ENCODE measurements at places on chromosomes 3 and 15.

DNA sequence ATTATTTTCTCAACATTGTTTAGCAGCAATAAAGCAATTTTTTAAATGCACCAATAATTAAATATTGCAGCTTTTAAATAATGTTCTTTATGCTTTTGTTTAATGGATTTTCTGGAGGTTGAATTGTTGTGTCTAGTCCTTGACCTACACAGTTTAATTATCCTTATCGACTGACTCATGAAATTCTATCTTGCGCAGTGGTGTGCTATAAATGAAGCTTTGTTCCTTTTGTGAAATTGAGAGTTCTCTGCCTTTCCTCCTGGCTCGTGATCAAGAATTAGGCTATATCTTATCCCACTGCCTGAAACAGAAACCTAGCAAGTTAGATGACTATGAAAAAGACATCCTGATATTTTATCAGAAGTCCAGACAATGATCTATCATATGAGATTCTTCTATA, 37.0 kb upstream of the PIK3R4 start:
- DNase-seq, result no peak

DNA sequence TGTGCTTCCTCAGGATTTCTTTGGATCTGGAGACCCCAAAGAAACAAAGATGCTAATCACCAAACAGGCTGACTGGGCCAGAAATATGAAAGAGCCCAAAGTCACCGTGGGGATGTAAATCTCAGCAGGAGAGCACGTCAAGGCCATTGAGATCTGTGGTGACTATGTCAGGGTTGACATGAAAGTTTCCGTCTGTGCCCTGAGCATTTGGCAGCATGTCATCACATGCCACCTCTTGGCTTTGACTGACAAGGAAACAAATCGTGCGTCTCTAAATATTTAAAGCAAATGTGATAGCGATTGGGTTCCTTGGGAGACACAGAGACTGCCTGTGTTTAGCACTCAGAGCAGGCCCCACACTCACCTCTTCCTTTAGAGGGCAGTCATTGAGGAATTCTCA, 35.2 kb downstream of the EFCAB12 start:
- DNase-seq, result no peak

- DNase-seq, result no peak
These were observed 4.3 kb upstream of the LRRC58 start for GRCh38 chr3:120353463-120353862.

DNA sequence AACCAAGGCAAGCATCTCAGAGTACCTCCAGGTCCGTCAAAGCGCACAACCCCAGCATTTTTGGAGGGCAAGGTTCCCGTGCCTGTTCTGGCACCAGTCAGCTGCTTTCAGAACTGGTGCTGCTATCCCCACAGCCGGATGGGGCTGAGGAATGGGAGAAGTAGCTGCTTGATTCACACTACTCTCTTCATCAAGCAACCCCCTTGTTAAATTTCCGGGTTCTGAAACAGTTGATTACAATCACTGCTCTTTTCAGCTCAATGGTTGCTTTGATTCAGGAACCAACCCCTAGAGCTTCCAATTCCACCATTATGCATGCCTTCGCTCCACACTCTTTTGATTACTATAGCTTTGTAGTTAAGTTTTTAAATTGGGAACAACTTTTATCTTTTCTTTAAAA, 12.3 kb upstream of the UBA7 start:
- DNase-seq, result no peak

DNA sequence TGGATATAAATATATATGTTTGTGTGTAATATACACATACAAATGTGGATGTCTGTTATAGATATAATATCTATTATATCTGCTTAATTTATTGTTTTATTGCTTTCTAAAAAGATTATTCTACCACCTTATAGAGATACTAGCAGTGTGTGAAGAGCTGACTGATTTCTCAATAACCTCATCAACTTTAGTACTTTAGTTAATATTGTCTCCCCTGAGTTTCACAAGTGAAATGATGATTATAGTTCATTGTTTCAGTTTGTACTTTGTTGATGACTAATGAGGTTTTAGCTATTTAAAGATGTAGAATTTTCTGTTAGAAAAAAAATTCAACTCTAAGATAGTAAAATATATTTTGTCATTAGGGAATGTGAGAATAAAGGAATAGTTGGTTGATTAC, 11.4 kb downstream of the RSRC1 start:
- no peak for DNase-seq

- no peak for DNase-seq
These were observed 26.0 kb downstream of the MAGI1 start for GRCh38 chr3:66012711-66013110.

GRCh38 chr3:162699291-162699690, 1202.7 kb downstream of the OTOL1 start:
- no peak for DNase-seq

DNA sequence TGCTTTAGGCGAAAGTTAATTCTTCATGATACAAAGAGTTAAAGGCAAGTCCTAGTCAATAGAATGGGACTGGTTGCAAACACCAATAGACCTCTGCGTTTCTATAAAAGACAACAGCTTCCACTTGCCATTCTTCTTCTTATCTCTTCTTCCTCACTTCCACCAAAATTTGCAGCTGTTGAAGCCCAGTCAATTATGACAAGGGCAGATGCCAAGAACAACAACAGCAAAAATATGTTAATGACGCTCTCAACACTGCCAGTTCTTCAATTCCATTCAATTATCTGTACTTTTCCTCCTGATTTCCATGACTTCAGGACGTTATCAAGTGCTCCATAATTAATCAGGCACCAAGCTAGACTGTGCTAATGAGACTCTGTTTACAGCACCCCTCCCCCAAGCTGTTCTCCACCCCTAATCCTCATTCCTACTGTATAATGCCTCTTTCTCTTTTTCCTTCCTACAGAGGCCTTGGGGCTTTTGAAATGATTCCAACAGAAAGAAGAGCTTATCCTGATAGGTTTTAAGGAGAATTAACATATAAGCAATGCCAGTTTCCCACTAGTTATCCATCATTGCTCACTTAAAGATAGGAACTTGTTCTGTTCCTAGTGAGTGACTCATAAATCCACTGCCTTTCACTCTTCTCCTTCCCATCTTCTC, 1160.5 kb downstream of the IGSF11 start:
- no peak for DNase-seq

DNA sequence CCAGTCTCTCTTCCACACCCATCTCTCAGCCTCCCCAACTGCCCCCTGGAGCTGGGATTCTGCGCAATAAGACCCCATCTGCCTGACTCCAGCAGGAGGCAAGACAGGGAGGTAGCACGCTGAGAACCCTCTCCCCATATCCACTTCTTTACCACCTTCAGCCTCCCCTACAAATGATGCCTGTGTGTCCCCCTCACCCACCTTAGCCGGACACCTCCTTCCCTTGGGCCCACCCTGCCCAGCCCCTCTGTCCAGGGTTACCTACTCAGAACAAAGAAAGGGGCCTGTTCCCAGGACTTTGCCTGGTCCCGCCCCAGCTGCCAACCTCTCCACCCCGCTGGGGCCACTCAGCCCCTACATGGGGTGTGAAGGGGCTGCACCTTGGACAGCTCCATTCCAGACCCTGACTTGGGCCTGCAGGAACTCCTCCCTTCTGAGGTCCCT, 40.8 kb upstream of the ATP2B2 start:
- DNase-seq, result no peak

DNA sequence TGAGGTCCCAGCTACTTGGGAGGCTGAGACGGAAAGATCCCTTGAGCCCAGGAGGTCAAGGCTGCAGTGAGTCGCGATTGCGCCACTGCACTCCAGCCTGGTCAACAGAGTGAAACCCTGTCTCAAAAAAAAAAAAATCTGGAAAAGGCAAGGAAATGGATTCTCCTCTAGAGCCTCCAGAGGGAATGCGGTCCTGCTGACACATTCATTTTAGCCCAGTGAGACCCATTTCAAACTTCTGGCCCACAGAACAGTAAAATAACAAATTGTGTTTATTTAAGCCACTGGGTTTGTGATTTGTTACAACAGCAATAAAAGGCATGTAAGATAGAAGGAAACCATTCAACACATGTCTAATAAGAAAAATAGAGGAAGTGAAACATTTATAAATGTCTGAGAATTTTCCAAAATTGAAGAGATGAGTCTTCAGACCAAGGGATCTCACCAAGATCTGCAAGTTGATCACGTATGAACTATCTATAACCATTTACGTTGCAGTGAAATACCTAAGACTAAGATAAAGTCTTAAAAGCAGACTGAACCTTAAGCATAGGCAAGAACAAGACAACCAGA, at the start of gene HTR3E:
TSS of gene HTR3E (plus strand) at position 254 of the 573 bp plus-strand sequence. CDS start 466 bp downstream, outside the sequence.
- no peak for DNase-seq

GRCh38 chr3:114892131-114892879, 254.8 kb downstream of the ZBTB20 start:
- DNase-seq, result no peak
